Amniotic epithelial cell (primary cell): ENCODE measurements at places on chromosomes 7 and 10.

- no peak for DNase-seq
Measured at GRCh38 chr7:119572132-119572531, 700.8 kb upstream of the KCND2 start.

DNA sequence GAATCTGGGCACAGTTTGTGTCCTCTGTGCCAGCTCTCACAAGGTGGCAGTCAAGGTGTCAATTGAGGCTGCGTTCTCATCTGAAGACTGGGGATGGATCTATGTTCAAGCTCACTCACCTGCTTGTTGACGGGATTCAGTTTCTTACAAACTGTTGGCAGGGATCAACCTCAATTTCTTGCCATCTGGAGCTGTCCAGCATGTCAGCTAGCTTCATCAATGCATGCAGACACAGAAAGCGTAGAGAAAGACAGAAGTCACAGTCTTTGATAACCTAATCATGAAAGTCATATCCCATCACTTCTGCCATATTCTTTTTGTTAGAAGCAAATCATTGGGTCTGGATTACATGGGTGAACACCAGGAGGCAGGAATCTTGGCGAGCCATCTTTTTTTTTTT is 32.0 kb upstream of the WAPL start:
- no peak for DNase-seq

- no peak for DNase-seq
Measured at GRCh38 chr10:49471532-49471931, 67.4 kb downstream of the ERCC6 start.

GRCh38 chr10:51260376-51260775 is 186.1 kb downstream of the PRKG1 start:
- DNase-seq: no peak

GRCh38 chr7:39417642-39418041 is 148.6 kb upstream of the YAE1 start:
- DNase-seq: no peak

GRCh38 chr7:29204491-29205272 is 10.1 kb downstream of the CHN2 start:
- no peak for DNase-seq

- DNase-seq: no peak
Measured at GRCh38 chr7:155448632-155449007, 9.3 kb upstream of the EN2 start.

- DNase-seq: no peak
Measured at GRCh38 chr7:55400191-55400590, 35.1 kb downstream of the LANCL2 start.

DNA sequence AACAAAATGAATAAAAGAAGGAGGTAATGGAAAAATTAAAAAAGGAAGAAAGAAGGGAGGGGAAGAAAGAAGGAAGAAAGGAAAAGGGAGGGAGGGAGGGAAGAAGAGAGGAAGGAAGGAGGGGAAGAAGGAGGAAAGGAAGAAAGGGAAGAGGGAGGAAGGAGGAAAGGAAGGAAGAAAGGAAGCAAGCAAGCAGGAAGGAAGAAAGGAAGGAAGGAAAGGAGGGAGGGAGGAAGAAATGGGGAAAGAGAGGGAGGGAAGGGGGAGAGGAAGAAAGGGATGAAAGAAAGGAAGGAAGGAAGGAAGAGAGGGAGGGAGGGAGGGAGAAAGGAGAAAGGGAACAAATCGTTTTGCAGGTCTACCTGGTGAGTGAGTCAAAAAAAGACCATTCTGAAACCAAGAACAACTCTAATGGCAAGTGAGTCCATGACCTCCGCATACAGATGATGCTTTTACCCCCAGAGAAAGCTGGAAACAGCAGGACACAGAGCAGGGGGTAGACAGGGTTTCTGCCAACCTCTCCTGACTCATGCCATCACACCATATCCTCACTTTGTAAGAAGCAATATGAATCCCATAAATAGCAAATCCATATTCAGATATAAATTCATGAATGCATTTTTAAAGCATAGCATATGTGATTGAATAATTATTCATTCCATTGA is 1112.9 kb upstream of the AUTS2 start:
- DNase-seq: no peak

DNA sequence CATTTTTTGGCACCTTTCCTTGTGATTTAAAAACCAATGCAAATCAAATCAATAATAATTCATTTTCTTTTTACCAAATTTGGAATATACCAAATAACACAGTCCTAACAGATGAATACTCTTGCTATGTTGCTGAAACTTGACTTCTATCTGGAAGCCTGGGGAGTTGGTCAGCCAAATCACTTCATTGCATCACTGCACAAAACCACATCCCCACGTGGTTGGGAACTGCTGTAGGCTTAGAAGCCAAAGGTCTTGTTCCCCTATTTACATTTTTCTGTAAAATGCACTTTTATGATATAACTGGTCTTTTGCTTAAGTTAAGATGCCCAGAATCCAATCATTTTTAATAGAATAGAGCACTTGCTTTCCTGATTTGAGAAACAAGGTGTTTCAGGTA is 15.2 kb downstream of the GPR85 start:
- peak; percentile 63 for DNase-seq

- no peak for DNase-seq
Measured at GRCh38 chr7:58087536-58088190, 637.7 kb downstream of the ZNF716 start.

DNA sequence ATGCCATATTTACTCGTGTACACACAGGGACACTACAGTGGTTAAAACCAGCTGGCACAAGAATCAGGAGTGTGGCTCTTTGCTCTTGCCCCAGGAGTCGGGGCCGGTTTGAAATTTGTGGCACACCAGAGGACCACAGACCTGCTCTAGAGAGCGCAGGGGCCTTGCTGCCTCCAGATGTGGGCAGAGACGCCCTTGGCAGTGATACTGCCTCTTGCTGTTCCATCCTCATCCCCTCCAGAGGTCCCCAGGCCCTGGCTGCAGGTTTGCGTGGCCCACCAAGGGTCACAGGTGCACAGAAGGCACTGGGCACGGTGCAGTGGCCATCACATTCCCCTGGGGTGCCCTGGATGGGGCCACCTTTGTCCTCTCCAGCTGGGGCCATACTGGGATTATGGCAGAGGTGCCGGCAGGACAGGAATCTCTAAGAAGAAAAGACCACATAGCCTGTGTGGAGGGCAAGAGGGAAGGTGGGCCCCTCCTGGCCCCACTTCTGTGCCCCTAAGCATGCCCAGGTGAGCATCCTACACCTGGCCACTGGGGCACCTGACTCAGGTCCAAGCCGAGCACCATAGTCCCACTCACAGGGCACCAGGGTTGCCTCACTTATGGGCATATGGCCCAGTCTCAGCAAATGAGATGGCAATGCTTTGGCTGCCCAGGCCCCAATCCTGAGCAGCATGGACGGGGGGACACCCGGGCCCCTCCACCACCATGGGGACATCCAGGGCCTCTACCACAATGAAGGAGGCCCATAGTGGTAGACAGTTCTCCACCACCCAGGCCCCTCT is 45.6 kb downstream of the FOXL3 start:
- DNase-seq: no peak

- DNase-seq: no peak
Measured at GRCh38 chr10:100654782-100655325, 90.5 kb upstream of the PAX2 start.

DNA sequence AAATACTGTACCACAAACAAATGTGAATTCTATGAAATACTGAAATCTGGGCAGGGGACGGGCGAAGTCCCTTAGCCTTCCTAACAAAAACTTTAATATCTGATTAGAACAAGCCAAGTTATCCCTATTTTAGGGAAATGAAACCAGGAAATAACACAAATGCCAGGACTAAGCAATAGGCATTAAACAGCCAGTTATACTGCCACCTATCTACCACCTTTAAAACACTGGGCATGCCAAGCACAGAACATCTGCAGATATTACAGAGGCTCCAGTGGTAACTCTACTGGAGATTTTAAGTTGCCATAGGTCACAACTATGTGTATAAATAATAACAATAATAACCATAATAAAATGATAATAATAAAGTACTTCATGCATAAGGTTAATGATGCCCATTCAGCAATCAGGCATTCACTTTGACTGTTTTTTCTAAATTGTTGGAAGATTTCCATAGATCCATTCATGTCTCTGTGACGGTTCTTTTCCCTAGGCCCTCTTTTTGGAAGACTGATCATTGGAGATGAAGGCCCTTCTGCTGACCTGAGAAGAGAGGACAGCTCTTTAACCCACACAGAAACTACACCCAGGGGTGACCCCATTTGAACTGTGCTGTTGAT is 195.7 kb downstream of the CACNA2D1 start:
- peak; percentile 21 for DNase-seq

DNA sequence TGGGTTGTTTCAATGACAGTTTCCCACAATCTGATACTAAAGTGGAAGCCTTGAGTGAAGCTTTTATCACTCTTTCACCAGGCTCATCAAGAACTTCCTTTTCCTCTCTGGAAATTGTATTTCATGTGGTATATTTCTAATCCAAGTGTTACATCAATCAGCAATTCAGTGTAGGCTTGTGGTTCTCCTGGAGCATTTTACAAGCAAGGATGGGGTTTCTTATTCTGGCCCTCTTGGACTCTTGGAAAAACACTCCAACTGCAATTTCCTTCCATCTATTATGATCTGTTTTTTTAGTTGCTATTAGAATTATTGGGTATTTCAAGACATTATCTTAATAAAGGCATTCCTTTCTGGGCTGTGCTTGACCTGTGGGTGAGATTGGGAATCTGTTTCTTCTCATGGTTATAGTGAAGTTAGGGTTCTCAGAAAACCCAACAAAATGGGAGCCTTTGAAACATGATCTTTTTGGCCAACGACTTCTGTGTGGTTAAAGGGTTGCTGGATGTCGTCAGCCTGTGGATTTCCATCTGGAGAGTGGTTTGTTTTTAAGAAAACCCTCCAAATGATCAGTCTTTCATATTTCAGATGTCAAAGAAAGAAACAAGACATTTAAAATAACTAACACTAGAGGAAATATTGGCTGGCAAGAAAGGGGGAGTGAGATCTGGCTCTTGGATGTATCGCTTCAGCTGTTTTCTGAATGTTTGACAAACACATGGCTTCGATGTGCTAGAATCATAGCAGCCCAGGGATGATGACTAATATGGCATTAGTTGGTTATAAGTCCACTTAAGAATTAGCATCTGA is 540.2 kb downstream of the LRMDA start:
- peak; percentile 65 for DNase-seq

- no peak for DNase-seq
Measured at GRCh38 chr10:29736366-29737073, 101.7 kb upstream of the SVIL start.

- no peak for DNase-seq
Measured at GRCh38 chr7:35253460-35253709, 515 bp downstream of the TBX20 start.

GRCh38 chr7:148135116-148135515 is 455.4 kb upstream of the C7orf33 start:
- peak; percentile 76 for DNase-seq
